Uterus (tissue), 4 donors: ENCODE measurements at places on chromosomes 7 and 10.

DNA sequence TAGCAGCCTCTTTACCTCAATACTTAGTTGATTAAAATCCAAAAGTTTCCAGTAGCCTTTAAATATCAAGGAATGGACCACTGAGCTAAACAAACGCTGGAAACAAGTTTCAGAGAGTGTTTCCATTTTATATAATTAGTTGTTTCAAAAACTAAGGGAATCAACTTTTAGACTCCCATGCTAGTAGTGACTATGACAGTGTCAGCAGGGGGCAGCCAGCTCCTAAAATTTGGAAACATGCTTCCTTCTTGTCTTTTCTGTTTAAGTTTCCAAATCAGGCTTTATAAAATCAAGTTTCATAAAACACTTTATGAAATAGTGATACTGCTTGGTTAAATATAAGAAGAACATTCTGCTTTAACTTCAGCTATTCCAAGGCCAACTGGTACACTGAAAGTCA is 138.2 kb upstream of the TMEM229A start:
- H3K4me3 ChIP-seq, result no peak overlapping the region
- no peak for DNase-seq
- H3K27ac ChIP-seq, result no peak overlapping the region
- H3K4me1 ChIP-seq, result no peaks in the 10 kb centered on the region

DNA sequence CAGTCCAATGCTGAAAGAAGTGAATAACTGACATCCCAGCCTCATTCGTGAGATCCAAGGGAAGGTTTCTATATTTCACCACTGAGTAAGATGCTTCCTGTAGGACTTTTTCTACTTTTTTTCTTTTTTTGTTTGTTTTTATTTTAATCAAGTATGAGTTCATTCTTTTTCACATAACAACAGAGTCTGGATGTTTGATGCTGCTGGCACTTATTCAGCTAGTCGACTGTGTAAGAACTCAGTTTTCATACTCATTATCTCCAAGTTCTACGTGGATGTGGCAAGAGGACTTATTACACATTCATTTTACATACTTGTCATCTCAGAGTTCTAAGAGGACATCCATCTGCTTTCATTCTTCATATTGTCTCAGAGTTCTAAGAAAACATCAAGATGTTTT is 86.9 kb downstream of the CPXM2 start:
- DNase-seq, result no peak
- no peaks in the 10 kb centered on the region for H3K27me3 ChIP-seq
- no peaks in the 10 kb centered on the region for H3K36me3 ChIP-seq
- H3K4me3 ChIP-seq, result no peak overlapping the region
- no peaks in the 10 kb centered on the region for H3K4me1 ChIP-seq

GRCh38 chr10:33550811-33551210 is 216.3 kb upstream of the NRP1 start:
- no peak overlapping the region for H3K4me3 ChIP-seq
- H3K36me3 ChIP-seq, result no peaks in the 10 kb centered on the region
- no peaks in the 10 kb centered on the region for H3K4me1 ChIP-seq
- no peak for DNase-seq
- H3K27me3 ChIP-seq, result no peaks in the 10 kb centered on the region

DNA sequence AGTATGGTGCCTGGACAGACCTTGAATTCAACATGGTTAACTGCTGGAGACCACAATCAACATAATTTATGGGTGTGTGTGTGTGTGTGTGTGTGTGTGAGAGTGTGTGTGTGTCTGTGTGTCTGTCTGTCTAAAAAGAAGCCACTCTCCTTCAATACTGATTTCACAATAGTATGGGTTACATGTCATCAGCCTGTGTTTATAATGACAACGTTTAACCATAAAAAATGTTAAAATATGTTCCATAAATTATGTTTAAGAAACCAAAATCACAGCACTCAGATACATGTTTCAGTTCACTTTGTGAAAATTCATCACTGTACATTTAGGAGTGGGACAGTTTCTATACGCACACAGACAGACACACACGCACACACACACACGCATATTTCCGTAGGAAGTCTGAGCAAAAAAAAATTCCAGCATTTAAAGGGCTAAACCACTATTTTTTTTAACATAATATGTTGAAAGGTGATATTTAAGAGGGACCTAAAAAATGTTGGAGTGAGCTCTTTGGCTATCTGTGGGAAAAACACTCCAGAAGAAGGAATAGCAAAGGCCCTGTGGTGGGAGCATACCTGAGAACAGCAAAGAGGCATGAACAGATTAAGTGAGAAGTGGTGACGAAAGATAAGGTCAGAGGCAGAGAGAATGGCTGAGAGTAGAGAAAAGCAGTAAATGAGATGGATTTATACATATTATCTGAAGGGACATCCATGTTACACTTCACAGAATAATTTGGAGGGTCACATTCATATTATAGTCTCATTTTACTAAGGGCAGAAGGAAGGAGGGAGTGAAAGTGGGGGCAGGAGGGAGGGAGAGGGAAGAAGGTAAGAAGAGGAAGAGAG is 10.9 kb downstream of the PDZD8 start:
- no peak overlapping the region for H3K4me3 ChIP-seq
- H3K4me1 ChIP-seq, result no peaks in the 10 kb centered on the region

GRCh38 chr7:66700633-66701131 is 39.9 kb upstream of the RABGEF1 start:
- peaks cover 12% of the 10 kb centered on the region for H3K4me1 ChIP-seq
- no peak for DNase-seq
- no peaks in the 10 kb centered on the region for H3K36me3 ChIP-seq
- no peaks in the 10 kb centered on the region for H3K27me3 ChIP-seq
- H3K27ac ChIP-seq, result no peak overlapping the region

- H3K4me3 ChIP-seq, result no peak overlapping the region
- no peak overlapping the region for H3K27ac ChIP-seq
- no peaks in the 10 kb centered on the region for H3K27me3 ChIP-seq
- DNase-seq, result no peak
- no peaks in the 10 kb centered on the region for H3K4me1 ChIP-seq
Measured at GRCh38 chr10:33396279-33396678, 61.8 kb upstream of the NRP1 start.

DNA sequence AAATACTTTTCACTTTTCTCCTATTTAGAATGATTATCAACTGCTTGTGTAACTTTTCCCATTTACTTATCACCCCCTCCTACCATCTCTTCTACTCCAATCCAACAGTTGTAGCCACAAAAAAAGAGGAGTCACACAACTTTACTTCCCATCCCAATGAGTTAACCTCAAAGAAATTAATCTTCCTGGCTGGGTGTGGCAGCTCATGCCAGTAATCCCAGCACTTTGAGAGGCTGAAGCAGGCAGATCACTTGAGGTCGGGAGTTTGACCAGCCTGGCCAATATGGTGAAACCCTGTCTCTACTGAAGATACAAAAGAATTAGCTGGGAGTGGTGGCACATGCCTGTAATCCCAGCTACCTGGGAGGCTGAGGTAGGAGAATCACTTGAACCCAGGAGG is 19.9 kb downstream of the SYPL1 start:
- H3K27ac ChIP-seq, result no peak overlapping the region
- H3K36me3 ChIP-seq, result no peaks in the 10 kb centered on the region
- no peak for DNase-seq
- H3K4me3 ChIP-seq, result no peak overlapping the region
- no peaks in the 10 kb centered on the region for H3K27me3 ChIP-seq
- H3K4me1 ChIP-seq, result no peaks in the 10 kb centered on the region

- no peaks in the 10 kb centered on the region for H3K27me3 ChIP-seq
- DNase-seq, result peak; percentile 53
- H3K4me3 ChIP-seq, result no peak overlapping the region
- no peaks in the 10 kb centered on the region for H3K36me3 ChIP-seq
- H3K4me1 ChIP-seq, result no peaks in the 10 kb centered on the region
- no peak overlapping the region for H3K27ac ChIP-seq
Measured at GRCh38 chr10:13272164-13272571, 27.7 kb downstream of the PHYH start.

- no peak for DNase-seq
- H3K27ac ChIP-seq, result no peak overlapping the region
- H3K4me1 ChIP-seq, result no peaks in the 10 kb centered on the region
- H3K27me3 ChIP-seq, result no peaks in the 10 kb centered on the region
- no peaks in the 10 kb centered on the region for H3K36me3 ChIP-seq
- H3K4me3 ChIP-seq, result no peak overlapping the region
Measured at GRCh38 chr10:12559578-12560178, 210.3 kb downstream of the CAMK1D start.
